ENCODE measurements at places on chromosomes 12 and 14. TPM values are rescaled to one million over a fixed set of nuclear protein-coding genes. Genes with fewer than 3 reads are reported as not detected.

GRCh38 chr12:127773520-127773919 is 493.4 kb upstream of the TMEM132C start:
- DNase-seq: no peak
- no peaks in the 10 kb centered on the region for H3K36me3 ChIP-seq
- no peak overlapping the region for H3K27ac ChIP-seq
- H3K27me3 ChIP-seq: no peaks in the 10 kb centered on the region

DNA sequence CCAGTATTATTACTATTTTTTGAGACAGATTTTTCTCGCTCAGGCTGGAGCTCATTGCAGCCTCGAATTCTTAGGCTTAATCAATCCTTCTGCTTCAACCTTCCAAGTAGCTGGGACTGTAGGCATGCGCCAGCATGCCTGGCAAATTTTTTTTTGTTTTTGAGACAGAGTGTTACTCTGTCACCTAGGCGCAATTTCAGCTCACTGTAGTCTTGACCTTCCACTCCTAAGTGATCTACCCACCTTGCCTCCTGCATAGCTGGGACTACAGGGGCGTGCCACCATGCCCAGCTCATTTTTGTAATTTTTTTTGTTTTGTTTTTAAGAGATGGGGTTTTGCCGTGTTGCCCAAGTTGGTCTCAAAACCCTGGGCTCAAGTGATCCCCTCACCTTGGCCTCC is 15.2 kb downstream of the ERC1 start:
- no peak overlapping the region for H3K27ac ChIP-seq
- DNase-seq: no peak
- no peak overlapping the region for H3K4me3 ChIP-seq
- no peaks in the 10 kb centered on the region for H3K36me3 ChIP-seq
- no peaks in the 10 kb centered on the region for H3K27me3 ChIP-seq

GRCh38 chr14:102661614-102662013 is 69.2 kb downstream of the RCOR1 start:
- DNase-seq: no peak
- H3K27me3 ChIP-seq: no peaks in the 10 kb centered on the region
- H3K36me3 ChIP-seq: no peaks in the 10 kb centered on the region
- H3K4me3 ChIP-seq: no peak overlapping the region
- H3K27ac ChIP-seq: no peak overlapping the region

DNA sequence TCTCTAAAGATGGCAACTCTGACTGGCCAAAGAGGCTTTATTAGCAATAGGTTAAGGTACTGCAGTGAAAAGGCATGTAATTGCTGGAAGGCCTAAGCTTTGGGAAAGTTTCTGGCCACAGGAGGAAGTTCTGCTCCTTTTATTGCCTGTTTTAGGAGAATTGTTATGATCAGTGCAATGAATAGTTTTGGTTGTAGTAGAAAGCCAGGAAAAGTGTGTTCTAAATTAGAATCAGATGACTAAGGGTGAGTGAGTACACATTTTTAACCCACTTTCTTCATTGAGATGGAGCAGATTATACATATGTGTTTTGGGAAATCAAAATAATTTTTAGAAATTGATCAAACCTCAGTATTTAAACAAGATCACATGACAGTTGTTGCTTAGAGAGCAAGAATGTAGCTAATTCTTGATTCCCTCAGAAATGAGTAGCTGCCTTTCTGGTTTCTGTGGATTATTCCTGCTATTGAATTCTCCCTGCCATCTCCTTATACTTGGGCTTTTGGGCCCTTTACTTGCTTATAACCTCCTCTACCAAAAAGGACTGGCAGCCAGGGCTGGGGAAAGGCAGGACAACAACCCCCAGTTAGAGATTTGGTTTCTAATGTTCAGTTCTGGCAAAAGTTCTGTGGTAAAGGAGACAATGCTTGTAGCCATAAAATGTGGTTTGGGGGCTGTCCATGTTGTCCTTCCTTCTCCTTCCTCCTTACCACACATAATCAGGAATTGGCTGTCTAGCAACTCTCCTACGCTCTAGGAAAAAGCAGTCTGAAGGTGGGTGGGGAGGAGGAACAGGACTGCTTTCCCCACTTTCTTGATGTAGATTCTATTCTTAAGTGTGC is 217.1 kb downstream of the SLC38A4 start:
- H3K4me3 ChIP-seq: no peak overlapping the region

DNA sequence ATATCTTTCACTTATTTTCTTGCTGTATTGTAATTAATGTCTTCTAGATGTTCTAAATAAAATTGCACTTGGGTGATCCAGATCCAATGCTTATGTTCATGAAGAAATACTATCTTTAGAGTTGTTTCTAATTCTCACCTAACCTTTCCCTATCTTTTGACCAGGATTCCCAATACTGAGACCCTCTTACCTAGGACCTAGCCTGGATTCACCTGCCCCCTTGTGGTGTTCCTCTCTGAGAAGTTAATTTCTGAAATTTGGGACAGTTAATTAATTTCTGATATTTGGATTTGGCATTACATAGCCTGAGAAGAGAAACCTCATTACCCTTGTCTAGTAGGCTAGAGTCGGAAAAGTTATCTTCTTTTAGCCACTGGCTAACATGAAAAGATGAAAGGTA is 29.5 kb downstream of the FOXA1 start:
- H3K4me3 ChIP-seq: no peak overlapping the region
- no peak overlapping the region for H3K27ac ChIP-seq

DNA sequence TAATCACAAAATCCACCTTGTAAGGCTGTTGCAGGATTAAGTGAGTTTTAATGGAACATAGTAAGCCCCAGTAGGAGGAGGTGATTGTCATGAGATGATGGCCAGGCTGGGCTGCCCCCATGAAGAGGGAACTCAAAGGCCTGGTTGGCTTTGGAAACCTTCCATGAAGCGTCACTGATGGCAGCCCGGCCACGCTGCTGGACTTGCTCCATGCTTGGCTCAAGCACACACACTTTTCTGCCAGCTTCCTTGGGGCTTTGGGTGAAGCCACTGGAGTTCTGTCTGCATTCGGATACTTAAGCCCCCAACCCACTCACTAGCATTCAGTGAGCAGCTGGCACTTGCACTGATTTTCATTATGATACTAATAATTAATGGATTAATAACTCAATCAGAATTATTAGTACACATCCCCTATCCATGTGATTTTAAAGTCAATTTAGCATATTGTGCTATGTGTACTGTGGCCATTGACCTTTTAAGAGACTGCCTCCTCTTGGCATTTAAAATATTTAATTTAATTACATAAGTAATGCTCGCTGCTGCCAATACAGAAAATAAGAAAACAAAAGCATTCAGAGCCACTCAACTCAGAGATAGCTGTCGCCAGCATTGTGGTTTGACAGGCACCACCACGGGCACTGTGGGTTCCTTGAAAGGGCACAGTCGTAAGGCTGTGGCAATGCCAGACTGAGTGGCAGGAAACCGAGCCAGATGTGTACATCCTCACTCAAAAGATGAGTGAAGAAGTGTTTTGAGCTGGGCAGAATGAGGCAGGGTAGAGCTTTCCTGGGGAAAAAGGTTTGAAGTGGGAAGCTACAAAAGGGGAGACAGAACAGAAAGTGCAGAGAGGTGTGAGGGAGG is 15.9 kb downstream of the KRT85 start:
- H3K4me1 ChIP-seq: peaks cover 31% of the 10 kb centered on the region
- peak; percentile 91 for DNase-seq
- no peak overlapping the region for H3K27ac ChIP-seq
- no peaks in the 10 kb centered on the region for H3K27me3 ChIP-seq

DNA sequence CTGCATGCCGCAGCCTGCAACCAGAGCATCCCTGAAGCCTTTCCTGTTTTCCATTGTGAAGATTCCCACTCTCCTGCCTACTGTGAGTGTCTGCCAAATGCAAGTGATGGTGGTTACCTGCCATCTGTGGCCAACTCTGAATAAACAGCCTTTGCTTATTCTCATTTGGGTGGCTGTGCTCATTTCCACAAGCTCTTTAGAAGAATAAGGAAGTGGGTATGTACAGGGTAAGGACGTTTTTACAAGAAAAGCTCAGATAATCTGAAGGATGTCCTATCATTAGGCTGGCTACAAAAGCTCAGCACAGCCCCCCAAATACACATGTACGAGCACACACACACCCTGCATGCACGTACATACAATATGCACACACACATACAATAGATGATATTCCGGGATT is 7.3 kb upstream of the RNASE1 start:
- no peak overlapping the region for H3K4me3 ChIP-seq
- peaks cover 3% of the 10 kb centered on the region for H3K4me1 ChIP-seq
- H3K27me3 ChIP-seq: no peaks in the 10 kb centered on the region
- no peaks in the 10 kb centered on the region for H3K36me3 ChIP-seq
- no peak overlapping the region for H3K27ac ChIP-seq

DNA sequence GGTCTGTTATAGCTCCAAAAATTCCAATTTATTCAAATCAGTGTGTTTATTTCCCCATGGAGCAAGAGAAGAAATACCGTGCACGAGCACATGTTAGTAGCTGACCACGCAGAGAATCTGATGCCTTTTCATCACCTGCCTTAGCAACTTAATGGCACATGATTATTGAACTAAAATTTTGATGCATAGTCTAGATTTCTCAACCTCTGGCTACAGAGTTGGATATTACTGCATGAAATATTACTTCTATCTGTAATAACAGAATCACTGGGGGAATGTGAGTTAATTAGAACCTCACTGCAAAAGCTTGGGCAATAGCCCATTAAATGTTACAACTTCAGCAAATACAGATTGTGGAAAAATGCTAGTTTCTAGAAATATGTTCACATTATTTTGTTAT is 335.8 kb downstream of the FLRT2 start:
- no peak for DNase-seq
- H3K27ac ChIP-seq: no peak overlapping the region
- no peak overlapping the region for H3K4me3 ChIP-seq
- H3K4me1 ChIP-seq: no peaks in the 10 kb centered on the region
- H3K36me3 ChIP-seq: no peaks in the 10 kb centered on the region
- no peaks in the 10 kb centered on the region for H3K27me3 ChIP-seq

DNA sequence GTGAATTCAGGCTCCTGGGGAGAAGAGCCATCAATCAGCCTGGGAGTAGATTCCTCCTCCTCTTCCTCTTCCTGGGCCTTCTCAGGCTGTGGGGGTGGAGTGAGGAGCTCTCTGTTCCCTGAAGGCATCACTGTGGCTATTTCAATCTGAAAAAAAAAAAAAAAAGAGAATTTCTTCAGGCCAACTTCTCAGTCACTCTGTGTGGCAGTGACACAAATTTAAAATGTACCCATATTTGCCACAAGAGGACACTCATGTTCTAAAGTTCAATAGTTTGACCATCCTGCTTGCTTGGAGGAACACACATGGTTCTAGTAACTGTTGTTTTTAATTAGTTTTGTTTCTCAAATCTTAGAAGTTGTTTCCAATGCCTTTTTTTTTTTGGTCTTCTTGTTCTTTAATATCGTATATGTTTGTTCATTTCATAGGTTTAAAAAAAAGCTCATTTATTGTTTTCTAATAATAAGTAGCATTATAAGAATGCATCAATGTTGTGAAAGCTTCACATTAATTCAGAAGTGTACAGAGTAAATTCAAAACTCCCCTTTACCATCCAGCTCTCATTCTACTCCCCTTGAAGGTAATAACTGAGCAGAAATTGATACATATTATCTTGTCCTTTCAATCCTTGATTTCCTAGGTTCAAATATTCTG is 23.3 kb upstream of the CCER1 start:
- H3K36me3 ChIP-seq: no peaks in the 10 kb centered on the region
- H3K4me1 ChIP-seq: no peaks in the 10 kb centered on the region
- no peak overlapping the region for H3K4me3 ChIP-seq

- no peaks in the 10 kb centered on the region for H3K36me3 ChIP-seq
- no peak for DNase-seq
- no peaks in the 10 kb centered on the region for H3K27me3 ChIP-seq
- H3K27ac ChIP-seq: no peak overlapping the region
- no peaks in the 10 kb centered on the region for H3K4me1 ChIP-seq
These were observed 219.6 kb upstream of the C14orf180 start for GRCh38 chr14:104359969-104360442.

DNA sequence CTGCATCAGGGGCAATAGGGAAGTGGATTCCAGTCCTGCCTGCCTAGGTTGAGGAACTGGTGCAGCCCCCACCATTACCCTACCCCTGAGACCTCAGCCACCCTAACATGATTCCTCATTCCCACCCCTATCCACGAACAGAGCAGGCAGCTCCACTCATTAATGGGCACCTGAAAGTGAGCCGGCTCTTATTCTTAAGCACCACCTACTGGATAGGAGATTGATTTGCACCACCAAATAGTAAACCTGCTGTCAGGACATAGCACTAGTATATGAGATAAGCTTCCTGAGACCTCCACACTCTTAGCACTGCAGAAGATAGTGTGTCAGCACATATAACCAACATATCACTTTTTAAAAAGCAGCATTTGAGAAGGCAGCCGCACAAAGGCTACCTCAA is 573.2 kb downstream of the SOX5 start:
- DNase-seq: no peak
- H3K27me3 ChIP-seq: no peaks in the 10 kb centered on the region
- no peak overlapping the region for H3K4me3 ChIP-seq
- H3K4me1 ChIP-seq: no peaks in the 10 kb centered on the region
- no peaks in the 10 kb centered on the region for H3K36me3 ChIP-seq
- no peak overlapping the region for H3K27ac ChIP-seq

DNA sequence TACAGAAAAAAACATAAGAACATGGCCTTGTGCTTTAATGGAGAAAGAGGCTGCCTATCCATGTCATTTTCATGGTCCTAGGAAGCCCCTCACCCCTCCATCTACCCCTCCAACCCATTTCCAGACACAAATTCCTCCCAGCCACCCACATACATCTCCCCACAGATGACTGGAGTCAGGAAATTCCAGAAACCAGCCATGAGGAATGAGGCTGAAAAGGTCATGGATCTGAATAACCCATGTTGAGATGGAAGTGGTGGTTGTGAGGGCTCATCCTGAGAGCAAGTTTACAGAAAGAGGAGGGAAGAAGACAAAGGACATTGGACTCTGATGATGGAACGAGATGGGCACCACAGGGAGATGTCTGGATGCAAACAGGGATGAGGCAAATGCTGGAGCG is 23.9 kb upstream of the C12orf42 start:
- no peaks in the 10 kb centered on the region for H3K4me1 ChIP-seq
- no peak overlapping the region for H3K27ac ChIP-seq
- H3K4me3 ChIP-seq: no peak overlapping the region
- no peaks in the 10 kb centered on the region for H3K27me3 ChIP-seq
- no peaks in the 10 kb centered on the region for H3K36me3 ChIP-seq
- DNase-seq: no peak

- peaks cover 13% of the 10 kb centered on the region for H3K27me3 ChIP-seq
- no peak overlapping the region for H3K4me3 ChIP-seq
- no peak for DNase-seq
- no peaks in the 10 kb centered on the region for H3K36me3 ChIP-seq
These were observed 514.6 kb downstream of the MED13L start for GRCh38 chr12:115762936-115763335.

- no peaks in the 10 kb centered on the region for H3K27me3 ChIP-seq
- no peak overlapping the region for H3K4me3 ChIP-seq
- H3K4me1 ChIP-seq: peaks cover 14% of the 10 kb centered on the region
- DNase-seq: no peak
These were observed 235.5 kb downstream of the AKAP6 start for GRCh38 chr14:32564596-32564995.

IL26 gene
- total RNA-seq: not detected

SSPN gene
- 0.27 TPM for total RNA-seq

KERA gene
- total RNA-seq: not detected

IL22 gene
- total RNA-seq: not detected

GPRC5D gene
- not detected for total RNA-seq

CDK4 gene
- 49.0 TPM for total RNA-seq

SLC6A15 gene
- total RNA-seq: not detected

RAB15 gene
- total RNA-seq: 4.7 TPM

AKAP5 gene
- total RNA-seq: 0.49 TPM
